CD8-positive, alpha-beta memory T cell (primary cell): ENCODE measurements at places on chromosomes 5 and 9.

DNA sequence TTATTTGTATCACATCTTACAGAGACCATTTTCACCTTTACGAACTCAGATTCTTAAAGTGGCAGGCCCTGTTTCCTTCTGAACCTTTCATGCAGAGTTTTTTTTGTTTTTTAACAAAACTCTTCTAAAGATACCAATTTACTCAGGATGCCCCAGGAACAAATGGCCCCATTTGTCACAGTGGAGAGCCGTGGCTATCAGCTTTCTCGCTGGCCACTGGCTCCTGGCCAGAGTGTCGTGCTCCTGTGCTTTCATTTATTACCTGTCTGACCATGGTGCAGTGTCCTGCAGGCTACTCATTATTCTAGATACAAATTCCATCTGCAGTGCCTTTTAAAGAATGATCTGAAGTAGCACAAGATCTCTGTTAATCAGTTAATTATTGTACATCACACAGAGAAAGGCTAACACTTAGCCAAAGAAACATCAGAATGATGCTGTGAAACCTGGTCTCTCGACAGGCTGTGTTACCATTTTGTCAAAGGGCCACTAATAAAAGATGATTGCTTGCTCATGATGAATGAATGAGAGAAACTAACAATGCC, 27.8 kb downstream of the ADRA1B start:
- DNase-seq: no peak

DNA sequence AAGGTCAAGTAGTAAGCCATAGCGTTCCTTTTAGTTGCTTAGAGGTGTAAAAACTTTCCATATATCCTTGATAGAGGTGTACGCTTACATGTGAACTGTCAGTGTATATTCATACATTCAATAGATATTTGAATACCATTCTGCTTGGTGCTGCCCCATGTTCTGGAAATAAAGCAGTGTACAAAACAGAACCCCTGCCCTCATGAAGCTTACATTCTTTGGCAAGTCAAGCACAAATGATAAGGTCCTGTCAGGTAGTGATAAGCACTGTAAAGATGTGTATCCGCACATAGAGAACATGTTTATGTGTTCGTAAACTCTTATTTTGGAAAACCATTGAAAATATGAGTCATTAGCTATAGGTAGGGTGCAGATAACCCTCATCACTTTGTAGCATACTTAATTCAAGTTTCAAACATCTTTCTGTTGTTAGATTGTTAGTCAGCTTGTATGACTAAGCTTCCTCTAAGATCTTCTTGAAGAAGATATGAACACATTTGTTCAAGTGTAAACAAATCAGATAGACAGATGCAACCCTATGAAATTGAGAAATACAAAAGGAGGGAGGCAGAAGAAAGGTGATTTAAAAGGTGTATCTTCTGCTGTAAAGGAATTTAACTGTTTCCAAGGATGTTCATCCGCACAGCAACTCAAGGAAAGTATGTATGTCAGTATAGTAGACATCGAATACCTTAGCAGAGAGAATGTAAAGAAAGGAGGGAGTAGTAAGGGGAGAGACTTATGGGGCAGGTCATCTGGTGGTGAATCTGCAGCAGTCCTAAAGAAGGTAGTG, 1.6 kb downstream of the GTF3C4 start:
- DNase-seq: no peak

GRCh38 chr9:95966306-95966705, 90.8 kb downstream of the ERCC6L2 start:
- no peak for DNase-seq

DNA sequence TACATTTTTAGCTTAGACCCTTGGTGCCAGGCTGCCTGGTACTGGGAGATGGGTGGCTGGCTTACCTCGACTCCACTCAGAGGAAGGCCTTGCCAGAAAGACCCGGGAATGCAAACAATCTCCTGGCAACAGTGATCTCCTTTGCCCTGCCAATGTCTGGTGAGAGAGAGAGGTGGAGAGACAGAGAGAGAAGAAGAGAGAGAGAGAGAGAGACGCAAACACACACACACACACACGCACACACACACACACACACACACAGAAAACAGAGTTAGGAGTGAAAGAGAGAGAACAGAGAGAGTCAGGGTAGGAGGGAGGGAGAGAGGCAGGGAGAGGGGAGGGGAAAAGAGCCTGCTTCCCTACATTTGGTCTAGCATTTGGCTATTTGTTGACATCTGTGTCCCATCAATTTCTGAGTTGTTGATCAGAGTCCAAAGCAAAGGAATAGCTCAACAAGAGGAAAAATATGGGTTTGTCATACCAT, 181.6 kb upstream of the MAP1B start:
- DNase-seq: no peak

GRCh38 chr5:36720688-36721087, 114.3 kb downstream of the SLC1A3 start:
- DNase-seq: no peak
